ENCODE measurements at places on chromosomes 13 and 19.

- DNase-seq, result no peak
These were observed 5.6 kb downstream of the INAFM1 start for GRCh38 chr19:47280183-47280797.

DNA sequence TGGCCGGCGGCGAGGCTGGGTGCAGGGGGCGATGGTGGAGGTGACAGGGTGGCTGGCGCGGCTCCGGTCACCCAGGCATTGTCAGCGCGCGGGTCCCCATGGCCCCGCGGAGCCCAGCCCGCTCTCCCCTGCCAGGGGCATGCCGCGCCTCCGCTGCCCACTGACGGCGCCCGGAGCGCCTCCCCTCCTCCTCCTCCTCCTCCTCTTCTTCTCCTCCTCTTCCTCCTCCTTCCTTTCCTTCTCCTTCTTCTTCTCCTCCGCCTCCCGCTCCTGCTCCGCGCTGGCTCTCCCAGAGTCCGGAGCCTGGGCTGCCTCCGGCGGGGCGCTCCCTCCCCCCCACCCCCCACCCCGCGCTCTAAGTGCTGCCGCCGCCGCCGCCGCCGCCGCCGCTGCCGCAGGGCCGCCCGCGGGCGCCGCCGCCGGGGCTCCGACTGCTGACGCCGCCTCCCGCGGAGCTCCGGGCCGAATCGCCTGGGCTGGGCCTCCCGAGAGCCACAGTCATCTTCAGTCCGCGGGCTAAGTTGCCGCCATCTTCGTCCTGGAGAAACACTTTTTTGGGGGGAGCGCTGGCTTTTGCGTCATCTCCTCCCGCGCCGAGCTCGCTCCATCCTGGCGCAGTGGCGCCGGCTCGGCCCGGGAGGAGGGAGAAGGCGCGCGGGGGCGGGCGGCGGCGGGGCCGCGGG, 348.3 kb downstream of the LIG4 start:
- peak; percentile 42 for DNase-seq

DNA sequence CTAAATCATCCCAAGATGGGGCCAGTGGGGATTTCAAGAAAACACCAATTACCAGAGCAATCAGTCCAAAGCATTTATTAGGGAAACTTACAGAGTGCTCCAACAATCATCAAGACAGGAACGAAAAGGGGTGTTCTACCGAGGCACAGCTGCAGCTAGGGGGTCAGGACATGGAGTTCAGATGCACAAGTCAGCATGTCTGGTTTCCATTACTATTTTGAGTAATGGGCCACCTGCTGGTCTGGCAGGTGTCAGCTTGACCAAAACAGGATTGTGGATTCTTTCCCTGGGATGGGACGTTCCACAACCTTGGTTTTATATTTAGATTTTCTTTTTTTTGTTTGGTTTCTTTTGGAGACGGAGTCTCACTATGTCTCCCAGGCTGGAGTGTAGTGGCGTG, 3.9 kb upstream of the UBL5 start:
- no peak for DNase-seq

DNA sequence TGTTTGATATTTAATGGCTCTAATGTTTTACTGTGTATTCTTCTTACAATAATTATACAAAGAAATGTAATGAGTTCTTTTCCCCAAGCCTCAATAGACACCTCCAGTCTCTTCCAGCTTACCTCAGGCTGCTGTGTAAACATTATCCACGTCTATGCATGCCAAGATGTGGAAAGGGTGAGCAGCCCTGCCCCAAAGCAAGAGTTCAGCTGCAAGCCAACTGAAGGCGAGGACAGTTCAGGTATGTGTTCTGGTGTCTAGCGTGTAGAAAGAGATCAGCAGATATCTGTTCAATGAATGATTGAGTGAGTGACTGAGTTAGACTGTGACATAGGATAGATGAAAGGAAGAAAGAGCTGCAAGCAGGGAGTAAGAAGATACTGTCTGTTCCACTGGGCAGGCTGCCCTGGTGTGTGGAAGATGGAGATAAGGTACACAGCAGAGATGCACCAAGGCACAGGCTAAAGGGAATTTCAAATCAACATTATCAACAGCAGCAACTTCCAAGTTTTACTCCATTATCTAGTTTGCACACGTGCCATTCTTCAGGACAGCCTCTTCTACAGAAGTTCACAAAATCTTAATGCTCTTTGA, 66.0 kb downstream of the LATS2 start:
- DNase-seq, result no peak

GRCh38 chr19:16223746-16224145, 26.0 kb downstream of the AP1M1 start:
- DNase-seq, result no peak

DNA sequence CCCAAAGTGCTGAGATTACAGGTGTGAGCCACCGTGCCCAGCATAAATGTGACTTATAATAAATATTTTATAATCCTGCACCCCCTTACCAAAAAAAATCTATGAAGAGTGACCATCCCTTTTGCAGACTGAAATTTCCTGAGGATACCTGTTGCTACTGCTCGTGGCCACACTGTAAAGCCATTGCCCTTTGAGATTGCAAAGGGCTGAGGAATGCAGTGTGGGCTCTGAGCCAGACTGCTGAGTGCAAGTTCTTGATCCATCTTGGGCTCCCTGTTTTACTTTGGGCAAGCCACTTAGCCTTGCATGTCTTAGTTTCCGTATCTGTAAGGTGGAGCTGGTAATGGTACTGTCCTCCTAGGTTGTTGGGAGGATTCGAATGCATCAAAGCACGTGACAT, 23.4 kb downstream of the SIPA1L3 start:
- DNase-seq, result no peak
